Activated effector memory CD4-positive, alpha-beta T cell treated with anti-CD3 and anti-CD28 coated beads, Interleukin-2, amount 50 U/mL, for 16 hours (primary cell): ENCODE measurements at places on chromosomes 6 and 20.
A peak's percentile ranks its signal among the peaks of the same experiment; 100 is the strongest.

- no peak for DNase-seq
Observed at GRCh38 chr6:155328539-155329459, 14.5 kb upstream of the TFB1M start.

DNA sequence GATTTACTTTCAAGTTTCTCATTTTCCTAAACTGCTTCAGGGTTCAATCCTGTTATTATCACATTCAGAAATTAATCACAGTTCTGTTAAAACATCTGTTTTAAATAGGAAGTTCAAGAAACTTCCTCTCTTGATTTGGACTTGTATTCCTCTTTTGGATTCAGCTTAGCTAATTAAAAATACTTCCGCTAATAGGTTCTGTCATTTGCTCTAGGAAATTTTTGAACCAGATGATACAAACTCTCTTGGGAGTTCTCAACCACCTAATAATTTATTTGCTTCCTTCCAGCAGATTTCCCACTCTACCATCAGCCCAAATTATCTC, 15.9 kb upstream of the TMEM30A start:
- no peak for DNase-seq

DNA sequence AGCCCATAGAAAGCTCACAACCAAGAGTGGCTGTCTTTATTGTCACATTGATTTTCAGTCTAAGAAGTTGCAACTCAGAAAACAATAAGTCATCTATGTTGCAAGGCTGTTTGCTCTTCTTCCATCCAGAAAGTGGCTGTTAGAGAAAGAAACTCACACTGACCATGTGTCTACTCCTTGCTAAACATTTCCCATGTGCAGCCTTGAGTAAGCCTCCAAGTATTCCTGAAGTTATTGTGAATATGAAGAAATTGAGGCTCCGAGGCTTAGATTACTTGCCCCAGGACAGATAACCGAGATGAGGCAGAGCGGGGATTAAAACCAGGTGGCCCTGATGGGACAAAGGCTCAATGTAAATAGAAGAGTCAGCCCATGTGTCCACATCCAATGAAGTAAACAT, 105.0 kb downstream of the SPTLC3 start:
- no peak for DNase-seq

- no peak for DNase-seq
Observed at GRCh38 chr6:35206346-35206745, 7.4 kb upstream of the SCUBE3 start.

GRCh38 chr6:112478036-112478435, 130.9 kb downstream of the RFPL4B start:
- DNase-seq, result no peak

DNA sequence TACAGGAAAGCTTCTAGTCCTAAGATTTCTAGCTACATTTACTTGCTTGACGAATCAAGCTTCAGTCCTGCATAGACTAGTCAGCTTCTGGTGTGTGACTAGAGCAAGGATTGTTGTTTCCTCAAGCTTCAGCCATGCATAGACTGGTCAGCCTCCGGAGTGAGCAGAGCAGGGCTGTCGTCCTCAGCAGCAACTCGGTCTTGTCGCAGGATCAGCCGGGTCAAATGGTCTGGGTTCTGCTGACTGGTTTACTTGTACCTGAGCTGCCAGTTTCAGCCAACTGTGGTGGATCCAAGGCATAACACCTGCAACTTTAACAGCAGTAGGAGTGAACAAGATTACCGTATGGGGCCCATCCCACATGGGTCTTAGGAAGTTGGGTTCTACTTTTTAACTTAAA, 10.8 kb upstream of the GMPR start:
- DNase-seq, result no peak

DNA sequence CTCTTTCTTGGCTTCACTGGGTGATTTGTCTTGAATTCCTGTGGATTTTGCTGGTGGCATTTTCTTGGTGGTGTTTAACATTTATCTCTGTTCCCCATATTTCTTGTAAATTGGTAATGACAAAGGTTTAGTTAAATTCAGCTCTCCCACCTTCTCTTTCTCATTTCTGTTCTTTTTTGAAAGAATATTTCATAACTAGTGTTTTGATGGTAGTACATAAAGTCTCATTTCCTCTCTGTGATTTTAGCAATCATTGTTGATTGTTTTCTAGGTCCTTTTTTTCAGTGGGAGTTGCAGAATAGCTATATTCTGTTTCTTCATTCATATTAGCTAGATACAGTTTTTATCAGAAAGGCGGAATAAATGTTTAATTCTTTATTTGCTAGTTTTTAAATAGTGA, 73.1 kb downstream of the QKI start:
- no peak for DNase-seq

DNA sequence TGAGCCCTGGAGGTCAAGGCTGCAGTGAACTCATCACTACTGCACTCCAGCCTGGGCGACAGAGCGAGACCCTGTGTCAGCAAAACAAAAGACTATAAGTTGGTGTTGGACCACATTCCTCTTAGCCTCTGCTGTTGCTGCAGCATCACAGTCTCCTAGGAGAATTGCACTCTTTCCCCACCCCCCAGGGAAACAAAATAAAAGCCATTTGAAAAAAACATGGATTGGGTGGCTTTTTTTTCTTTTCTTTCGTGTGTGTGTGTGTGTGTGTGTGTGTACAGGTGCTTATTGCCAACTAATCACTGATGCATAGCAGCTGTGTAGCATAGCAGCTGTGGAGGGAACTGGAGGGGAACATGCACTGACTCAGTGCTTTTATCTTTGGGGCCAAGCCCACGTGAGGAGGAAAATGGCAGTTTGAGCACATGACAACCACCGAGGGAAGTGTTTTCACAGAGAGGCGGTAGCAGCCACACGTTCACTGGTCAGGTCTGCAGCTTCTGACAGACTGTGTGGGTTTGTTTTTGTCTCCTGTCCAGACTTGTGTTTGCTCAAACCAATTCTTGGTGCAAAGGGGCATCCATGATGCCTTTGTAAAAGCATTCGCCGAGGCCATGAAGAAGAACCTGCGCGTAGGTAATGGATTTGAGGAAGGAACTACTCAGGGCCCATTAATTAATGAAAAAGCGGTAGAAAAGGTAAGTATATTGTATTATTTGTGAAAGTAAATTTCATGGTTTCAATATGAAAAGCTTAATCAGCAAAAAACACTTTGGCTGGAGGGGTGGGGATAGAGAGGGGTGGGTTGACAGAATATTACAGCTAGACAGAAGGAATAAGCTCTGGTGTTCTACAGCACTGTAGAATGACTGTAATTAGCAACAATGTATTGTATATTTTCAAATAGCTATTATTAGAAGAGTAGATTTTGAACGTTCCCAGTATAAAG, 27.7 kb downstream of the ALDH5A1 start:
- DNase-seq, result no peak

DNA sequence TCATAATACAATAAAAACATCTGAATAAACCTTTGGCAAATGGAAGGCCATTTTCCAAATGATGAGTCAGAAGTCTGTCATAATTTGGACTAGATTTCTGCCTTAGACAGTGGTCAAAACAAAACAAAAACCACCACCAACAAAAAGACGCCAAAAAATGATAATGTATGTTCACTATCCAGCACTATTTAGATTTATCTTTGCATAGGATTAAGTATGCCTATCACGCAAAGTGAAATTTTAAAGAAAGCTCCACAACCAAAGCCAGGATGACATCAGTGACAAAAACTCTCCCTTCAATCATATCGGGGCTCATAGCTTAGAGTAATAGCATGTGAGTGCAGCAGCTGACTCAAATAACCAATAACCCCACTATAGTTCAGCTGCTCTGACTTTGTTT, 201.9 kb downstream of the MOXD1 start:
- DNase-seq, result no peak

DNA sequence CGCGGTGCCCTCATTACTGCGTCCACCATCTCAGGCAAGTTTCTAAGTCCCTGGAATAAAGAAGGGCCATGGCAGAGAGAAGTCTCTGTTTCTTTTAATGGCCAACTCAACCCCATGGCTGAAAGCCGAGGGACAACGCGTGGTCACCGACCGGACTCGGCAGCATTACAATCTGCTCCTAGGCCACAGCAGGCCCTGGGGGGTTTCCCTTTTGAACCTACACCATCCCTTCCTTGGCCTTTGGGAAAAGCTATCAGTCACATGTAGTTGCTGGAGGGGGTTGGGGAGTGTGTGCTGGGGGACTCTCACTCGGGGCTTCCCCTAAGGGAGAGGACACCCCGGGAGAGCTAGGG, 11.1 kb upstream of the FAM83C start:
- DNase-seq, result no peak

DNA sequence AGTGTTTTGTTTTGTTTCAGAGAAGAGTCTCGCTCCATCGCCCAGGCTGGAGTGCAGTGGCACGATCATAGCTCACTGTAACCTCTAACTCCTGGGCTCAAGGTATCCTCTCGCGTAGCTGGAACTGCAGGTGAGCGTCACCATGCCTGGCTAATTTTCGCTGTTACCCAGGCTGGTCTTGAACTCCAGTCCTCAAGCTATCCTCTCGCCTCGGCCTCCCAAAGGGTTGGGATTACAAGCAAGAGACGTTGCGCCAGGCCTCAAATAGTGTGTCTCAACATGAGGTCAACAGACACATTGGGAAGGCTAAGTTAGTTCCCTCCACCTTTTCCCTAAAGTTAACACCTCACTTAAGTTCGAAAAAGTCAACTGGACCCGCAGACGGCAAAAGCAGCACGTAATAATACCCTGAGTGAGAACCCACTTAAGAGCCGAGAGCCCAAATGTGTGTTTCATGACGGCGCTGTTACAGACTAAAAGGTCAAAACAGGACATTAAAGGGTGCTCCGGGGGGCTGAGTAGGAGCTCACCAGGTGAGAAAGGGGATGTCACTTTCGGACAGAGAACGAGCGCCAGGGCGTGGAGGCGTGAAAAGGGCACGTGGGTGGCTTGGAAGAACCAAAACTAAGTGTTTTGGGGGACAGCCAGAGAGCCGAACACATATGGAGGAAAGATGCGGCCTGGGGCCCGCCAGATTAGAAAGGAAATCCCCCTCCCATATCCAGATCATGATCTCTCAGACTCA, 499 bp downstream of the TTI1 start:
- DNase-seq, result no peak

GRCh38 chr6:28355743-28356665, 6.3 kb downstream of the ZKSCAN3 start:
- peak; percentile 80 for DNase-seq

DNA sequence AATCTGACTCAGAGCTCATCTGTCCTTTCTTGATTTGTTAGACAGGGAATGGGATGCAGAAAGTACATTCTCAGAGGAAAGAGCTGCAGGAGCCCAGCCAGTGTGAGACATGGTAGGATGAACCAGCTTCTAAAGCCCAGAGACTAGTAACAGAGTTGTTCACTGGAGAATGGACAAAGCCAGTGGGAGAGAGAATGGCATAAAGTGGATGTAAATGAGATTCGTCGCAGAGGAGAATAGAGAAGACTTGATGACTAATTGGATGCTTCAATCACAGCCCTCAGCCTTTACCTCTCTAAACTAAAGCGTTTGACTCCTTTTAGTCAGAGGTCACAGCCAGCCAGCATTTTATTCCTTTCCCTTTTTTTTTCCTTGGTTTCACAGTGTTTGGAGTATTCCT, 25.5 kb upstream of the L3MBTL3 start:
- no peak for DNase-seq

- DNase-seq, result no peak
Observed at GRCh38 chr6:133230052-133230451, 11.1 kb upstream of the EYA4 start.

DNA sequence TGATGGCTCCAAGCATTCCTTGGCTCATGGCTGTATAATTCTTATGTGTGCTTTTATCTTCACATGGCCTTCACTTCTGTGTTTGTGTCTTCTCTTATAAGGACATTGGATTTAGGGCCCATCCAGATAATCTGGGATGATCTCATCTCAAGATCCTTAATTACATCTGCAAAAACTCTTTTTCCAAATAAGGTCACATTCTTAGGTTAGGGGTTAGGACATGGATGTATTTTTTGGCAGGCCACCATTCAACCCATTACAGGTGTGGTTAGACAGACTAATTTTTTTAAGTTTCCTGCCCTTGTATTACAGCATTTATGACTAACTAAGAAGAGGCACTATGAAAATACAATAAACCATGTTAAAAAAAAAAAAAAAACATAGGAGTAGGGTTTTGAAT, 254.0 kb downstream of the TPBG start:
- DNase-seq, result no peak

DNA sequence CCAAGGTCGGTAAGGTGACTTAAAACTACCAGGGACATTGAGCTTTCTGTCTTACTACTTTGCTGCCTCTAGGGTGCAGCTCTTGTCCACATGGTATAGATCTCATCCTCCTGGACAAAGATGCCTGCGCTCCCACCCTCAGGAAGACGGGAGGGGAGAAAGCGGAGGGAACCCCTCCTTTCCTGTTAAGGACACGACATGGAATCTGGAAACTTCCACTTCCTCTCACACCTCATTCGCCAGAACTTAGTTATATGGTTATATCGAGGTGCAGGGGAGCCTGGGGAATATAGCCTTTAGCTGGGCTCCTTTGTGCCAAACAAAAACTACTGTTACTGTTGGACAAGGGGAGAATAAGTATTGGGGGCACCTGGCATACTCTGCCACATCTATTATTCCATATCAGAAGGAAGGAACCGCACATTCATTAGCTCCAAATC, 224.3 kb upstream of the TSHZ2 start:
- no peak for DNase-seq

DNA sequence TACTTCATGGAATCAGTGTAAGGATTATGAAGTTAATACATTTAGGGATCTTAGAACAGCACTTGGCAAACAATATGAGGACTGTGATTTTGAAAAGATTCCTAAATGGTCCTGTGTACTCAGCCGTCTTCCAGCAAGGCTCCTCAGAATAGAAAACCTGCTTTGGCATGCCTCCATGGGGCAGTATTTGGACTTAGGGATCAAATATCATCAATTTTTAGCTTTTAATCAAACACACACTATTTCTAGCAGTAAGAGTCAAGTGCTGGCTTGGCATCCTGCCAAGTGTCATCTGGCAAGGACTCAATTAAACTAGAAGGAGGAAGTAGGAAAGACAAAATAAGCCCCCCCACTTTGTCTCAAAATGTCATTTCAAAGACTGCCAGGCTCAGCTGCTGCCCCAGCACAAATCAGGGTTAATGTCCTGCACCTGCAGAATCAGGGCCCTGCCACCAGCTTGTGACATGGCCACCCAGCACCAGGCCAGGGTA, 40.8 kb downstream of the IYD start:
- no peak for DNase-seq

- DNase-seq, result no peak
Observed at GRCh38 chr6:41917528-41917927, 3.4 kb downstream of the MED20 start.
